ENCODE measurements at places on chromosomes 5 and 9.
A peak's percentile ranks its signal among the peaks of the same experiment; 100 is the strongest.

GRCh38 chr5:58932057-58932612 lies 349.3 kb downstream of the RAB3C start:
- no peak for DNase-seq

DNA sequence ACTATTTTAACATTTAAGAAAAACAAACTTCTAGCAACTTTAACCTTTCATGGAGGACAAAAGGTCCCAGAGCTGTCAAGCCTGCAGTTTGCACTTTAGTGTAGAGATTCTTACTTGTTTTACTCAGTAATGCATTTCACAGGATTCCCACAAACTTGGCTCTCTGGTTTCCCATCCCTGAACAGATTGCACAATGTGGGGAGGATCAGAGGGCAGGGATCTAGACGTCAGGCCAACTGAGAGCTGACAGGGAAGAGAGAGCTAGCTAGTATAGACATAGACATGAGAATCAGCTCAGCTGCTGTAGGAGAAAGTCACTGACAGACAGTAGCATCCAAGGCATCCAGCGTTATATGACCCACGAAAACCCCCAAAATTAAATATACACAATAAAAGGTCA lies 20.9 kb upstream of the BNIP1 start:
- no peak for DNase-seq

GRCh38 chr5:126236994-126237393 lies 186.2 kb upstream of the GRAMD2B start:
- no peak for DNase-seq

DNA sequence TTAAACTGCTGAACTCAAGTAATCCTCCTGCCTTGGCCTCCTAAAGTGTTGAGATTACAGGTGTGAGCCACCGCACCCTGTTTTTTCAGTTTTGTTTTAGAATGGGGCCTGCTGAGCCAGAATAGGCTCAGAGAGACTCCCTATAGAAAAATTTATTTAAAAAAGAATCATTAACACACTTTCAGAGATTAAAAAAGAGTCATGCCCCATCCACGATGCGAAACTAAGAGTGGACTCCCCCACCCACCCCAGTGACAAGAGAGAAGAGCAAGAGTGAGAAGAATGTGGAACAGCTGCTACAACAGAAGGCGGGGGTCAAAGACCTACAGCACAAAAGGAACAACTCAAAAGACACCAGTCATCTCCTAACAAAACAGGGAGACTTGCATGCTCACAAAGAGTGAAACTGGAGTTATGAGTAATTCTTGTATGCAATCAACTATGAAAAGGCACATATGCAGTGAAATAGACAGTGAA lies 47.2 kb downstream of the GLDC start:
- DNase-seq, result no peak

GRCh38 chr9:13628526-13628925 lies 349.0 kb upstream of the MPDZ start:
- no peak for DNase-seq

GRCh38 chr9:6790866-6791265 lies 33.1 kb downstream of the KDM4C start:
- DNase-seq, result no peak

DNA sequence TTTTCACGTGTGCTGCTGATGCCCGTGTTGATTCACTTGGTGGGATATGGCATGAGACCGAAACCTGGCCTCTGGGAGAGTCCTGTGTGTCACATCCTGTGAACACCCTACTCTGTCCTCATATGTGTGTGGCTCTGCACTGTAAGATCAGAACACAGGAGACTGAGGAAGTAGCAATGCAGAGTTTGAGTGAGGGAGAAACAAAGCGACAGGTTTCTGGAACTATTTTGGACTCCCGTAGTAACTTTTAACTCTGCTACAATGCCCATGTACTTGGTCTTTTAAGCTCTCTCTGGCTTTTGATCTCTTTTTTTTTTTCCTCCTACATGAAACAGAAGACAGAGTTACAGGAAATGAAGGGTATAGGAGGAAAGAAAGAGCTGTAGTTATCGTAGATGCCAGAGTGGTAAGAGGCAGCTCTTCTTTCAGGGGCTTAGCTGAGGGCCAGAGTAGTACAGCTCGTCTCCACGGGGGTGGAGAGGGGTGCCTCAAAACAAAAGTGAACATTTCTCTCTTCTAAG lies 26.6 kb downstream of the GRAMD2B start:
- DNase-seq, result no peak

GRCh38 chr5:84688566-84688965 lies 303.9 kb upstream of the EDIL3 start:
- DNase-seq, result no peak

DNA sequence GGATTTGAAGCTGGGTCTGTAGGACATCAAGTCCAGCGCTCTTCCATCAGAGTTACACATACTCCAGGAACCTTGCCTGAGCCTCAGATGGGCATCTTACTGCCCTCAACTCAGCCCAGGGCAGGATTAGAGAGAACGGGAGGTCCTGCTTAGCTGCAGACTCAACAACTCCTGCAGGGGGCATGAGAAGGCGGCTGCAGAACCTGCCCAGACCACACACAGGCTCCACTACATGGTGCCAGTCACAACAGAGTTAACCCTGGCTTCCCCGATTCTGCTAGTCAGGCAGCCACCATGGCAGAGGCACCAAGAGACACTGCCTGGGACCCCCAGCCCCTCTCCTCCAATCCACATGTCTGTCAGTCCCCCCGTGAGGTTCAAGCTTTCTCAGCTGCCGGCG lies 23.9 kb upstream of the CPLX2 start:
- DNase-seq, result no peak

- DNase-seq, result no peak
Observed at GRCh38 chr5:851553-851952, 767 bp upstream of the ZDHHC11 start.

DNA sequence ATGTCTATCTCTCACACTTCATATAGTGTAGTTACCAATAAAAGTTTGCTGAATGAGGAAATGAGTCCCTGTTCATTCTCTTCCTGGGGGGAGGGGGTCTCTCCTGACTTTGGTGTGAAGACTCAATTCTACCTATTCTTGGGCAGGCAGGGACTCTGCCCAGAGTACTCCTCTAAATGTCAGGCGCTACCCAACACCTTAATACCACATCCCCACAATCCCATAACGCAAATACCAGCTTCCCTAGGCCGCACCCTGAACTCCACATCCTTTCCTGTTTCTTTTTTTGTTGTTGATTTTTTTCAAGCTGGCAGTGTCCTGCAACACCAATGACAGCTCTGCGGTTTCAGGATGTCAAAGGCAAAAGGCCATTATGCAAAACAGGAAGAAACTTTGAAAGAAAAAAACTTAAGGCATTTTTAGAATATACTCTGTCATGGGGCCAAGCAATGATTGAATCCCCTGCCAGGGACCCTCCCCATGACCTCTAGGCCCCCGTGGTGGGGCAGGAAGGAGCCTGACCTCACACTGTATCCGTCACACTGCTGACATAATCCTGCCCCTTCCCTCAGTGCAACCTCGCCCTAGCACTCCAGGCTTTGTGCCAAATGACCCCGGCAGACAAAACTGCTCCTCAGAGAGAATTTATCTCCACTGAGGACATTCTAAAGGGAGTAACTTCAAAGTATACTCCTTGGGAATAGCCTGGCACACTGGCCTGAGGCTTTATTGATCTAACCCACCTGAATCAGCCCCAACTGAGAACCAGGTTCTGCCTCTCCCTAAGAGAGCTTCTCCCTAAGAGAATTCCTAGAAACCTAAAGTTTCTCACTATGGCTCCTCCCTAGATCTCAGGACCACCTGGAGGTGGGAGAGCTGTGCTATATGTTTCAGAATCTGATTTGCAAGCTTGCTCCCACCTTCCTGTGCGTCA lies 8.0 kb downstream of the B4GALT1 start:
- DNase-seq, result peak; percentile 50

GRCh38 chr5:151288180-151288579 lies 15.4 kb downstream of the SLC36A3 start:
- DNase-seq, result no peak

GRCh38 chr5:132497488-132497997 lies 7.0 kb upstream of the IRF1 start:
- DNase-seq, result no peak

DNA sequence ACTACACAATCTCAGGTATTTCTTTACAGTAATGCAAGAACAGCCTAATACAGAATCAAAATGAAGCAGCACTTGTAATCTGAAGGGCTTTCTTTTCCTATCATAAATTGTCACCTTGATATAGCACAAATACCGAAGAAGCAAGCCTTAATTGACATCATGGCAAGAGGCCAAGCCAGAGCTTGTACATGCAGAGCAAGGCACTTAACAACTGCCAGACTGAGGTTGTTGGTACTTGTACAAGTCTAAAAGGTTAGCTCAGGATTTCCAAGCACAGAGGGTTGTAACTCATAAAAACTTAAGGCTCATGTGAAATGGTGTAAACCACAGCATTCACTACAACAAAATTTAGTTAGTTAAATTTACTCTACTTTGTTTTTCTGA lies 158.8 kb upstream of the SPEF2 start:
- DNase-seq, result no peak

DNA sequence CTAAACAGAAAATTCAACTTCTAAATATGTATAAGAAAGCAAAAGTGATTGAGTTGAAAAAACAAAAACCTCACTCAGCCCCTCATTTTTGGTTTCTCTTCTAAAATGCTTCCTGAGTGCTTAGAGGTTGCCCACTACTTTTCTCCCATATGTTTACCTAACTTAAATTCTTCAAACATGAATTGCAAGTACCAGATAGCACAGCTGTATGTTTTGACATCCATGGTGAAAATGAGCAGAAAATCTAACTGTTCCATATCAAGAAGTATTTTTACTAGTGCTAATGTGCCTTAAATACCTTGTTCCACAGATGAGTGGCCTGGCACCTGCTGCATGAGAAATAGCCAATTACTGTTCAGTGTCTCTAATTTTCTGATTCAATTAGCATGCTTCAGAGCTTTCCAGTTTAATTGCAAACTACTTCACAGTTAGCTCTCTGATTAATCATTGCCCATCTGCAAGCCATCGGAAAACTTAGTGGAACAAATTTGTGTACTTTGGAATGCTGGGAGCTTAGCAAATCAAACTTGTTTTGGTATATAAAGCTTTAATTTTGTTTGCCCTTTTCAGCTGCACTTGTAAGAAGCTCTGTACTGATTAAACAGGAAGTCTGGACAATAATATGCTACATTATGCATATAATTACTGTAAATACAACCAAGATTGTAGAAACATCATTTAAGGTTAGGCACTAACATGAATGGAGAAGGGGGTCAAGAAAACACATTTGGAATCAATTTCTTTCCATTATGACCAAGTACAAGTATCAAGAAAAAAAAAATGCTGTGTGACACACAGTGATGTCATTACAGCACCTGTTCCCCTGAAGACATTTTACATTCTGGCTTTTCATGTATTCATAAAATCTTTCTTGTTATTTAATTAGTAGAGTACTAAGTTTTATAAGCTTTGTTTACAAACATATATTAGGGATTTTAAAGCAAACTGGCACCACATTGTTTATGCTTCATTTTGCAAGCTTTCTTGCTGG lies 65.6 kb downstream of the POU5F2 start:
- DNase-seq, result peak; percentile 12

DNA sequence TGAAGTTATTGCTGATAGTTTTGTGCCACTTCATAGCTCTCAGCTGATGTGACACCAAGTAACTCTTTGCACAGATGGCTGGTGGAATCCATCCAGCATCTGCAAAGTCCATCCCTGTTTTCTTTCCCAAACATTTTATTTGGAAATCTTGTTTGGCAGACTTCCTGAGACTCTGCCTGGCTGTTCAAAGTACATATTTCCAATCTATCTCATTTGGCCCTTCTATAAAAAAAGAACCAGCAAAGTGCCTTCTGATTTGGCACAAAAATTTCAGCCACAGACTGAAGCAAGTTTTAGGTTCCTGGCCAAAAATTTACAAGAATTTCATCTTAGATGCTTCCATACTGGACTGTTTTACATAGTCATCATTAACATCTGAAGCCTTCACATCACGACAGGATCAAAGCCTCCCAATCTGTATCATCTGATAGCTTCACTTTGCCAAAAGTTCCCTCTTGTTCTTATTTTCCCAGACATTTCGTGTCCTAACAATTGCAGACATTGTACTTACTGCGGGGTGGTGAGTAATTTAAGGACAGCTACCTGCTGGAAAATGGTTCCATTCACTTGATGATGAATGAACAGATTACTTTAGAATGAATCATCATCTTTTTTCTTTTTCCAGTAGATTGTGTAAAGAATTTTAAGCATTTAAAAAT lies 377.3 kb downstream of the KIAA0825 start:
- no peak for DNase-seq

- no peak for DNase-seq
Observed at GRCh38 chr9:89038382-89039103, 47.3 kb downstream of the S1PR3 start.

DNA sequence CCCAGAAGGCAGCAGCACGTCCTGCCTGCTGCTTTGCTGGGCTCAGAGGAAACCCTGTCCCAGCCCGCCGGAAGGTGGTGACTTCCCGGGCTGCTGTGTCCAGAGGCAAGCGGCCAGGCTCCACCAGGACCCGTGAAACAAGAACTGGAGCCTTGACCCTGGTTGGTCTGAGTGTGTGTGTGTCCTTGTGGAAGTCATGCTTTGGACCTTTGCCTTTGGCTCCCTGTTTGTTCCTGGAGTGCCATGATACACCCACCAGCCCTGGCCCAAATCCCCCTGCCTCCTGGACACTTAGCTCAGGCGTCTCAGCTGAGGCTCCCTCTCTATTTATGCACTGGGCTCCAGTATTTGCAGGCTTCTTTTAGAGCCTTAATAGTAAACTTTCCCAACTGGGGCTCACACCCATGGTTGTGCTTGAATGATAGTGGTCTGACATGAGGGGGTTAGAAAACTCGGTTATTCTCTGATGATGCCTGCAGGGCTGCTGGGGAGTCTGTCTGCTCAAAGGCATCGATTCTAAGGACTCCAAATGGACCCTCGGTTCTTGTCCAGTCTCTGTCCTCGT lies 72.2 kb downstream of the C9orf50 start:
- DNase-seq, result no peak

GRCh38 chr9:99266255-99267023 lies 44.4 kb downstream of the SEC61B start:
- peak; percentile 40 for DNase-seq

DNA sequence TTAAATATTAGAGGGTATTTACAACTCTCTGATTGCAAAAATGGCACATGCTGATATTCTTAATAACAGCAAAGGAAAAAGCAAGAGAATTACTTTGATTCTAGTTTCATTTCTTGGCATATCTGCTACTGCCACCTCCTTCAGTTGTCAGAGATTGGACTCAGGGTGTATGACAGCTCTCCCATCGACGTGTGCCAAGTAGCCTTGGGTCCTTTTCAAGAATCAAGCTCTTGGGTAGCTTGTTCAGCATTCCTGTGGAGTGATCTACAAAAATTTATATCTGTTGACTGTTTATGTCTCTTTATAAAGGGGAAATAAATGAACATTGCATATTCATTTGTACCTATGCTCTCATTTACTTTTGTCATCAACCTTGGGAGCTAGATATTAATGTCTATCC lies 315.6 kb downstream of the PRR16 start:
- DNase-seq, result no peak

DNA sequence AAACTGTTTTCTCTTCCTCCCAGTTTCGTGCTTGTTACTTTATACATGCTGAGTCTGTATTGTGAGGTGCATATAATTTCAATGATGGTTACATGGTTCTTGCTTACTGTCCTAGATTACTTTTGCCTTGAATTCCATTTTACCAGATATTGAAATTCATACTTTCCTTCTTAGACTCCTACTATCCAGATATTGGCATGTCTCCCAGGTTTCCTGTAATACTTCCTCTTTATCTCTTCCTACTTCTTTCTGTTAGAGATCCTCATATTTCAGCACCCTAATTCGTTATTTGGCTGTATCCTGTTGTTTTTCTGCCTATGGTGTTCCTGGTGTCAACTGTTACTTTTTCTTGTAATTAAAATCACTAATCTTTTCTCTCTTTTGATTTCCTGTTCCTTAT lies 522.1 kb downstream of the CCDC171 start:
- no peak for DNase-seq

GRCh38 chr5:138651058-138651766 lies 76.0 kb upstream of the HSPA9 start:
- no peak for DNase-seq
